Activated T-cell treated with anti-CD3 and anti-CD28 coated beads, Interleukin-2, amount 50 U/mL, for 1 hour (primary cell): ENCODE measurements at places on chromosomes 13 and 19.
A peak's percentile ranks its signal among the peaks of the same experiment; 100 is the strongest.

- DNase-seq: no peak
Observed at GRCh38 chr13:112356190-112356589, 20.0 kb upstream of the SPACA7 start.

DNA sequence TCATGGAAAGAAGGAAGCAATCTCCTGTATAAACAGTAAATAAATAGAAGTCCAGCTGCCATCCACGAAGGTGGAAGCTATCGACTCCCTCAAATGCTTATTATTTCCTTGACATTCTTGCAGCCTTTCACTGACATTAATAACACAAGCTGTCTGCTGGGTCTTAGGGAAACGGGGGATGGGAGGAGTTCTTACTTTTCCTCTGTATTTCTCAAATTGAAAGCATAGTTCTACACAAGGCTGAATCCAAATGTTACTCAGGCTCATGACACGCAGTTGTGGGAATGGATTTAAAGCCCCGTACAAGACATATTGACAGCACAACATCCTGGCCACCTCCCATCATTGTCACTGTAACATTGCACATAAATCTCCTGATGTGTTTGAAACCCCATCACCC lies 4.0 kb downstream of the SERPINE3 start:
- DNase-seq: no peak

- no peak for DNase-seq
Observed at GRCh38 chr13:106186366-106187030, 349.0 kb downstream of the EFNB2 start.

DNA sequence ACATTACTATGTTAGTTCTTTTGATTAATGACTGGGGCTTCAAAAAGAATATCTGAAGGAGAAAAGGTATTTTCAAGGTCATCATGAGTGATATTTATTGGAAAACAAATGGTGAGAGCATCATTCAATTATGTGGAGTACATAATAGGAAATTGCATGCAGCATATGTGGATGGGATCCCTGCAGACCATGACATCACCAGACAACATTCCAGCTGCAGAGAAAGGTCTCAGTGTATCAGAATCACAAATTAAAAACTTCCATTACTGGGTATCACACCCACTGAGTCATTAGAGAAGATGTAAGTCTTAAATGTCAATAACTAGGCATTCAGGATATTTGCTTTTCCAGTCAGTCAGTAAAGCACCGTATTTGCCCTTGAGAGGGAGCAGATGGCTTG lies 574.4 kb upstream of the SLC10A2 start:
- DNase-seq: no peak

DNA sequence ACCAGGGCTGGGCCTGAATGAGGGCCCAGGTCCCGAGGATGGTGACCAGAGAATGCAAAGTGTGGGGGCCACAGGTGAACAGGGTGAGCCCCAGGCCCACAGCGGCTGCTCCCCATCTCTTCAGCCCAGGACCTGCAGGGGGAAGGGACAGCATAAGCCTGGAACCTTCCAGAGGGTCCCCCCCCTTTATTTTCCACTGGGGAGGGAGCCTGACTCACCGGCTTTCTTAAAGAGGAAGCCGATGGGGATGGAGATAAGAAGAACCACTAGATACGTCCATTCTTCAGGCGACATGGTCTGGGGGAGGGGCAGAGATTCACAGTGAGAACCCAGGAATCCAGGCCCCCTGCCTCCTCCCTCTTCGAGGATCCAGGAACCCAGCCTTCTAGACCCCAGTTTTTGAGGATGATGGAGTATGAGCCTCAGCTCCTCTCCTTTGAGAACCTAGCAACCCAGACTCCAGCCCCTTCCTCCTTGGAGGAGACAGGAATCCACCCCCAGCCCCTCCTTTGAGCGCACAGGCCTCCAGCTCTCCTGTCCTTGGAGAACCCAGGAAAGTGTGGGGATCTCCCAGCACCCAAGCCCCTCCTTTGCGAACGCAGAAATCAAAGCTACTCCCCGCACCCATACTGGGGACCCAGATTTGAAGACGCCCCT lies 1.0 kb downstream of the MBOAT7 start:
- peak; percentile 63 for DNase-seq

- DNase-seq: peak; percentile 91
Observed at GRCh38 chr19:49929611-49930482, 543 bp upstream of the NUP62 start.

GRCh38 chr19:756236-756635 lies 5.3 kb downstream of the MISP start:
- DNase-seq: no peak

DNA sequence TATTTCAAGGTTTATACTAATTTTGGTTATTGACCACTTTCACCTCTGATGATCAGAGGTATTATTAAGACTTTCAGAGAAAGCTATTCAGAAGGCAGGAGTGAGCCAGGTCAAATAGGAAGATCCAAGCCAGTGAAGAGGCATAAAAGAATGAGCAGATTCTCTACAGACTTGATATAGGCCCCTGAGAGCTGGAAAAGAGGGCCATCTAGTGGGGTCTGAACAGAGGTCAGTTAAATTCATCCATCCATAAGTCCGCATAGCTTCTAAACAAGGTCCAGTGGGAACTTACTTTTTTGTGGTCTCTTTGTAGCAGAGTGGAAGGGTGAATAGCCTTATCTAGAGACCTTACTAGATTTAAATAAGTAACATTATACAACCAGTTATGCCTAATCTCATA lies 126.6 kb upstream of the UFM1 start:
- DNase-seq: no peak

DNA sequence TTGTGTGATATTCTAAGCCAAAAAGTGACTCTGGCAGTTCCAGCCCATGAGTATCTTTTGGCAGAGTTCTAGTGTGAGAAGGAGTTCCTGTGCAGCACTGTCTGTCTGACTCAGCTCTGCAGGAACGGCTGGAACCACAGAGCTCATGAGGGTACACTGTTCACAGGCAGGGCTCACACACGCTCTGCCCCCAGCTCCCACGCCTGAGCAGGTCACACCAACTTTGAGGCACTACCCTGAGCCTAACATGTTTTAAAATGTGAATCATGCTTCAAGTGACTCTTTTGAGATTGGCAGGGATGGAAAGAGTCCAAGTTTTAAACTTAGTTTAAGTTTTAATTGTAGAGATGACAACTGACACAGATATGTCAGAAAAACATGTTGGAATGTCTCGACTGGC lies 1203.3 kb downstream of the UQCRFS1 start:
- no peak for DNase-seq

- no peak for DNase-seq
Observed at GRCh38 chr19:43936188-43936587, 1.1 kb upstream of the ZNF45 start.

- no peak for DNase-seq
Observed at GRCh38 chr19:40588110-40588854, 11.6 kb downstream of the SHKBP1 start.

- DNase-seq: no peak
Observed at GRCh38 chr19:34461375-34462100, 20.0 kb upstream of the WTIP start.

DNA sequence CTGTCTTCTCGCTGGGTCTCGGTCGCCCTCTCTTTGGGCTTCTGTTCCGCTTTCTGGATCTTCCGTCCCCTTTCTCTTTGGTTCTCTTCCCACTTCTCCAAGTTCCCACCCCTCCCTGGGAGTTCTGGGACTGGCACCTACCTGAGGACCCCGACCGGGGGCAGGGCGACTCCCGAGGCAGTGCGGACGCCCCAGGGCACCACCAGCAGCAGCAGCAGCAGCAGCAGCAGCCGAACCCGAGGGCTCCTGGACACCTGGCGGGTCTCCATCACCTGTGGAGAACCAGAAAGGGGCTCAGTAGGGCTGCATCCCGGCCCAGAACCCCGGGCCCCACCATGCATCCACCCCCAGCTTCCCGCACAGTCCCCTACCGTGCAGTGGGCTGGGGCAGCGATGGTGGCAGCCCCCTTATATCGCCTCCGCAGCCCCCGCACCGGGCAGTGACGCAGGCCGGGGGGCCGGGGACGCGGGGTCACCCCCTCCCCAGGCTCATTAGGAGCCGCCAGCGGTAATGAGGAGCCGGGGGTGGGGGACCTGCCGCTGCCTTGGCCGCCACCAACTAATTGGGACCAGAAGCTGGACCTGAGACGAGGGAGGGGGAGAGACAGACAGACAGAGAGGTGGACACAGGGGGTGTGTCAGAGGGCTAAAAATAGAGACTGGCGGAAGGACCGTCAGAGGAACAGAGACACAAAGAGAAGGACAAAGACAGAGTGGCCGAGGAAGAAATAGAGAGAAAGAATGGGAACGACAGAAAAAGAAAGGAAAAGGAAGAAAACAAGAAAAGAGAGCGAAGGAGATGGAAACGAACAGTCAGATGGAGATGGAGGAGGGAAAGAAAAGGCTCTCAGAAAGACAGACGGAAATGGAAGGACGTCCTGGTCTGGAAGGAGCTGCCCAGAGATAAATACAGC lies at the start of gene PTH2:
PTH2 (minus strand) TSS at position 371 of the 914 bp plus-strand sequence; CDS start at position 269, 102 bp downstream.
- DNase-seq: peak; percentile 42

DNA sequence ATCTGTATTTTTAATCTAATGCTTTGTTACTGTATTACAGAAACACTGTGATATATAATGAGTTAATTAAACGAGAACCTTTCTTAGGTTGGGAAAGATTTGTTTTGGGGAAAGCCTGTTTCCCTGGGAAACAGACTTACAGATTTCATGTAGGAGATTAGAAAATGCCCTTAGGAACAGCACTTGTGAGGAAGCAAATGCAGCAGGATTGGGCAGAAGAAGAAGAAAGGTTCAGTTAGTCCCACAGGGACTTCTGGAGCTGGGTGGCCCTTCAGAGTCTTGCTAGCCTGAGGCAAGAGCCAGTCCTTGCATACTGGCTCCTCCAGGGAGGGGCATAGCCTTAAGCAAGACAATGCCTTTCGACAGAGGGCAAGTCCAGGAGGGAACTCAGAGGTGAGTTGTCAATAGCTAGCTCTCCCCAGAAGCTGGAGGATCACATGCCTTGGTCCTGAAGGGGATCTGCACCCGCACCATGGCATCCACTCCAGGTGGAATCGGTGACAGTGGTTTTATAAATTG lies 36.8 kb downstream of the N4BP2L1 start:
- no peak for DNase-seq

- no peak for DNase-seq
Observed at GRCh38 chr13:60282186-60282585, 114.8 kb upstream of the TDRD3 start.

GRCh38 chr19:20365146-20365545 lies 198.1 kb downstream of the ZNF486 start:
- no peak for DNase-seq

DNA sequence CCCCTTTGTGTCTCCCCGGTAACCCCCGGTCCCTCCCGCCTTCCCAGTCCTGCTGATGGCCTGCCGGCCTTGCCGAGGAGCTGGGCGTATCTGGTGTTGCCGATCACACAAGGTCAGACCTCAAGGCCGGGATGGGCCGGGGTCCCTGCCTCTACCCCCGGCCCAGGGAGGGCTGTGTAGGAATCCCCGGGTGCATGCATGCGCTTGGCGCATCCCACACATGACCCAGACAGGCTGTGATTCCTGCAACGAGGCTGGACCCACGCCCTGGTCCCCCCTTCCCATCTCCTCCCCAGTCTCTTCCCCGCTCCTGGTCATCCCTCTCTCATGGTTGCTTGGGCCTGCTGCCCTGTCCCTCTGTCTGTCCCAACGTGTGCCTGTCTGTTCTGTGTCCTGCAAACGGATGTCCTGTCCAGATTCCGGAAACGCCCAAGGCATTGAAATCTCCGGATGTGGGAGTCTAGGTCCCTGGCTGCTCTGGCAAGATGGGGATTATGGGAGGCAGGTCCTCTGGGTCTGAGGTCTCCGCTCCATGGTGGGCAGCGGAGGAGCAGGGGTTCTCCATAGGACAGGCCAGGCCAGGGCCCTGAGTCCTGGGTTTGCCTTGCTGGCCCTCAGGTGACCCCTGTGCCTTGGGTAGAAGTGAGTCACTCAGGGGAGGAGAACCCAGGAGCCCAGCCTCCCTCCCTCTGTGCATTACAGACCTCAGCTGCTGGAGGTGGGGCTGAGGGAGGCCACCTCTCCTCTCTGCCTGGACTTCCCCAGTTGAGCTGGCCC lies 1.6 kb downstream of the PKN1 start:
- DNase-seq: peak; percentile 39

GRCh38 chr19:54172471-54173358 lies at the start of gene TMC4:
TSS of gene TMC4 (minus strand) at chr19:54173160. CDS start at chr19:54173117, 43 bp downstream.
- no peak for DNase-seq

DNA sequence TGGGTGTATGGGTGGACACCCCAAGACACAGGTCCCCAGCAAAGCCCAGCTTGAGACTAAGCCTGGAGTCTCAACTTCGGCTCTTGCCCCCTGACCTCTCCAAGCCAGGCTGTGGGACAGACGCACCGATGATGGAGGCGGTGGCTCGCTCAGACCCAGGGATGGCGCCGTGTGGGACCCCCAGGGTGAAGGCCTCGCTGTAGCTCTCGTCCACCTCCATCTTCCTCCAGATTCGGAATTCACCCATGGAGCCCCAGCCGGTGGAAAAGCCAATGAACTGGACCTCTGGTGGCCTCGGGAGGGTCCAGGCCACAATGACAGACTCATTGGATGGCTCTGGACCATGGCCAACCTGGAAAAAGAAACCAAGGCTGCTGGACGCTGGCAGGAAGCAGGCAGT lies 39.1 kb downstream of the F2RL3 start:
- no peak for DNase-seq

DNA sequence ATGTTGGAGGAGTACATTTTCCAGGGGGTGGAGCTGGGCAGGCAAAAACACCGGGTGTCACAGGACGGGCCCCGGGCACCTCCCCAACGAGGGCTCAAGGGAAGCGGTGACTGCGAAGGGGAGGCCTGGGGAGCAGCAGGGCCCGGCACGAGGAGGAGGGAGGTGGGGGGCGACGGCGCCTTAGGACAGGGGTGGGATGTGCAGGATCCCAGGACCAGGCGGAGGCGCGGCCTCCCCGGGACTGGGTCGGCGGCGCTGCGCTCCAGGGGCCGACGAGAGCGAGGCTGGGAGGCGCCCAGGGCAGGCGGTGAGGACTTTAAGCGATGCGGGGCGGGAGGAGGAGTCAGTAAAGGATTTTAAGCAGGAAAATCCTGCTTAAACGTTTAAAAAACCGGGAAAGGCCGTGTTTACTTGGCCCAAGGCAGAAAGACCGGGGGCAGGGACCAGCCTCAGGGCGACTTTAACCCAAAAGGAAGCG lies 427 bp downstream of the ZNF160 start:
- DNase-seq: no peak

- no peak for DNase-seq
Observed at GRCh38 chr13:29918845-29919244, 68.4 kb upstream of the UBL3 start.

- DNase-seq: no peak
Observed at GRCh38 chr19:46862974-46863632, 2.3 kb downstream of the ARHGAP35 start.

- DNase-seq: peak; percentile 81
Observed at GRCh38 chr19:15463861-15464371, 428 bp downstream of the RASAL3 start.

DNA sequence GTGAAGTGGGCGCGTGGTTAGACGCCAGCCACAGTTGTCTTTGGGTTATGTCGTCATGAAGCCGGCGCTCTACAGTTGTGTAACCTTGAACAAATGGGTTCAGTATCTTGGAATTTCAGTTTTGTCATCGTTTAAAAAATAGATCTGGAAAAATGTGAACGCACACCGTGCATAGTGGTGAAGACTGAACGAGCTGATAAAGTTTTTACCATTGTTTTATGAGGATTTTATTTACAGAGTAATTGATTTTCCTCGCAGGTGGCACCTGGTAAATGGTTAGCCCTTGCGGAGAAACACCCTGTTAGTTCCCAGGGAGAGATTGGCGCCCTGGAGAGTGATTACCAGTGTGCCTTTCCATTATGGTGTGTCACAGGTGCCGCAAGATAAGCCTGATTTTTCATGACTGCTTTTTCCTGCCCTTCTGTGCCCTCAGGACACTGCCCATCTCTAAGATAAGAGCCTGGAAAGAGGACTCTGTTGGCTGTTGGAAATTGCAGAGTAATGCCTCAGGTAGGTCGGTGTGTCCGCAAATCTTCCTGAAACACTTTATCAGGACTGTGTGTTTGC lies 577 bp downstream of the ZNF181 start:
- DNase-seq: no peak
